ENCODE measurements at places on chromosomes 1 and 21.
A peak's percentile ranks its signal among the peaks of the same experiment; 100 is the strongest.

GRCh38 chr1:115142616-115143015 is 53.3 kb upstream of the TSPAN2 start:
- DNase-seq, result no peak

- DNase-seq, result peak; percentile 60
These were observed 49.8 kb downstream of the TPR start for GRCh38 chr1:186325239-186325638.

DNA sequence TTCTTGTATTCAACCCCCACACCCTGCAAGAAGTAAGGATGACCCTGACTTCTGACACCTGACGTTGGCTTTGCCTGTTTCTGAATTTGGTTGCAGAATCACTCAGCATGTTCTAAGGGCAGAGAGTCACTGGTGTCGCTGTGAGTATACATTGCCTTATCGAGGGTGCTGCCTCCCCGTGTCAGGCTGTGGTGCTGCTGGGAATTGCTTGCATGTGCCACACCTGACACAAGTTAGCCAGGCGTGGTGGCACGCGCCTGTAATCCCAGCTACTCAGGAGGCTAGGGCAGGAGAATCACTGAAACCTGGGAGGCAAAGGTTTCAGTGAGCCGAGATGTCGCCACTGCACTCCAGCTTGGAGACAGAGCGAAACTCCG is 45.9 kb downstream of the WDR4 start:
- no peak for DNase-seq

GRCh38 chr1:109498161-109498801 is 4.4 kb downstream of the CYB561D1 start:
- DNase-seq, result peak; percentile 54

DNA sequence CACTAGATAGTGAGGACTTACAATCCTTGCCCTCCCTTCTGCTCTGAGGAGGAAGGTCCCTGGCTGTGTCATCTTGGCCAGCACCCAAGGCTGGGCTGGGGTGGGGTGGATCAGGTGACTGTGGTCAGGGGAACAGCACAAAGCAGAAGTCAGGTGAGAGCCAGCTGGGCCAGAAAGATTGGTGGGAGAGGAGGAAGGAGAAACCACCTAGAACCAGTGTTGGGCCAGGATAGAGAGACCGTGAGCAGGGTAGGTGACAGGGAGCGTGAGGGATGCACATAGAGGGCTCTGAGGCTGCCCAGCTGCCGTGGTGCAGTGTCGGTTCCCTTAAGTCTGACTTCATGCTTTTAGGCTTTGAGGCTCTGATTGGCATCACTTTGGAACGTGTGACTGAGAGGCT is 22.7 kb downstream of the NCF2 start:
- peak; percentile 9 for DNase-seq

GRCh38 chr21:17726047-17726829 is 92.9 kb downstream of the C21orf91 start:
- DNase-seq, result peak; percentile 6

GRCh38 chr1:92858564-92859399 is 26.9 kb downstream of the RPL5 start:
- DNase-seq, result peak; percentile 89

GRCh38 chr1:192904438-192904895 is 95.6 kb downstream of the RGS2 start:
- peak; percentile 81 for DNase-seq

DNA sequence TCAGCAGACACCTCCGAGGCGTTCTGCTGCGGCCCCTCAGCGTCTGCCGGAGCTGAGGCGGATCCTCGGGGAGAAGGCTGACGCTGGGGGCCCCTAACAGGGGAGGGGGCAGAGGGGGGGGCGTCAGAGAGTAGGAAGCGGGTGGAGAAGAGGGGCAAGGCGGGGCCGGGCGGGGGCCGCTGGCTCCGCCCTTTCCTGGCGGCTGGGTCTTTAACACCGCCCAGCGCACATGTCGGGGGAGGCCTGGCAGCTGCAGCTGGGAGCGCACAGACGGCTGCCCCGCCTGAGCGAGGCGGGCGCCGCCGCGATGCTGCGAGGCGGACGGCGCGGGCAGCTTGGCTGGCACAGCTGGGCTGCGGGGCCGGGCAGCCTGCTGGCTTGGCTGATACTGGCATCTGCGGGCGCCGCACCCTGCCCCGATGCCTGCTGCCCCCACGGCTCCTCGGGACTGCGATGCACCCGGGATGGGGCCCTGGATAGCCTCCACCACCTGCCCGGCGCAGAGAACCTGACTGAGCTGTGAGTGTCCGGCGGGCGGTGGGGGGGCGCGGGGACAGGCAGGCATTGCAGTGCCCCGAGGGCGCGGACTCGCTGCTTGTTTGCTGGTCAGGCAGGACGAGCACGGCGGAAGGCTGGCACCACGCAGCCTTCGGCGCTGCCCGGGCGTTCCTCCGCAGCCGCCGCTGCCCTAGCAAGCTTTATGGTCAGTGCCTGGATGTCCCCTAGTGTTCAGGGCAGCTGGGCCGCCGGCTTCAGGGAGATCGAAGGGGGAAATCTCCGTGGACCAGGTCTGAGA is at the start of gene NTRK1:
Gene NTRK1, plus strand, starts transcription at position 238 of the 796 bp plus-strand sequence. Its CDS starts 70 bp downstream, at position 308.
- DNase-seq, result peak; percentile 61

DNA sequence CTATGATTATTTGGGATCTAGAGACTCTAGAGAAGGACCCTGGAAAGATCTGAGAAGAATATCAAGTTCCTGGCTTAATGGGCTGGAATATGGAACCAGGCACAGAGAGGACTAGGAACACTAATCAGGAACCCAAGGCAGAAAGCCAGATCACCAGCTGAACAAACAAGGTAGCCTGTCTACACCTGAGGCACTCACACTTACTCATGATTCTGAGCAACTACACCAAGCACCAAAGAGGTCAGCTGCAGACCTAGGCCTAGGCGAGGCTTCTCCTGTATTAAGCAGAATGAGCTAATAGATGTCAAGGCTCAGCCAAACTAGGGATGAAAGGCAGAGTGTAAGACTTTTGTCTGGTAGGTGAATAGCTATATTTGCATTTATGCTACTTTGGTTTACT is 368.1 kb downstream of the LTN1 start:
- DNase-seq, result no peak

DNA sequence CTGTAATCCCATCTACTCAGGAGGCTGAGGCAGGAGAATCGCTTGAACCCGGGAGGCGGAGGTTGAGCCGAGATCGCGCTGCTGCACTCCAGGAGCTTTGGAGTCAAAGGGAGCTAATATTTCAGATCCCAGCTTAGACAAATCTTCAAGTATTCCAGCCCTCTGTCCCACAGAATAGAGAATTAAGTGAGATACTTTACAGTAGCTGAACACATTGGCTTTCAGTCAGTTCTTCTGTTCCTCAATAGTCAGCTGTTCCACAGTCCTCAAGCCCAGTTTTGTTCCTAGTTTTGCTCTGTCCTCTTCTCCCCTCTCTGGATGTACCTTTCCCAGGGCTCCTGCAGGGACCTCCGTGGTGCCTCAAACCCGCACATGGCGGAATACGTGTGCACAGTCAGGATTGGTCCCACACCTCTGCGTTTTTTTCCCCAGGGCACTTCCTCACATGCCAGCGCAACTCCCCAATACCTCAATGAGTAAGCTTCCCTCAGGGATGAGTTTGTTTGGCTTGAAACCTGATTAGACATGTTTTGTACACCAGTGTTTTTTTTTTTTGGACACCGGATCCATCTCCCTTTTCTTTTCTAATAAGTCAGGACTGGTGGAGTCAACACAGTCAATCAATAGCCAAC is 1.2 kb downstream of the MFN2 start:
- DNase-seq, result peak; percentile 22
